ENCODE measurements at places on chromosomes 12 and 14.

DNA sequence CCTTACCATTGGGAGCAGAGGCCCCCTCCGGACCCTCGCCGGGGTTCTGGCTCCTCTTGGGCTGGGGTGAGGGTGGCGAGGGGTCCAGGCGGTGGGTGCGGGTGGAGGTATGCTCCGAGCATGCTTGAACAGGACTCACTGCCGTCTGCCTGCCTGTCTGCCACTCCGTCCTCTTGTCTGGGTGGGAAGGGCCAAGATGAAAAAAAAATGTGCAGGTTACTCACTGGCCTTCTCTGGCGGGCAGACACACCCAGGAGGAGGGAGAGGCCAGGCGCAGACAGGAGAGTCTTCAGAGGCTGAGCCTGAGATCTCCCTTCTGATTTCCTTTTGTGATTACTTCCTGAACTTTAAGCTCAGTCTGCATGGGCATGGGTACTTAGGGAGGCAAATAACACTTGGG is 76.1 kb downstream of the STON2 start:
- peak; percentile 54 for DNase-seq

DNA sequence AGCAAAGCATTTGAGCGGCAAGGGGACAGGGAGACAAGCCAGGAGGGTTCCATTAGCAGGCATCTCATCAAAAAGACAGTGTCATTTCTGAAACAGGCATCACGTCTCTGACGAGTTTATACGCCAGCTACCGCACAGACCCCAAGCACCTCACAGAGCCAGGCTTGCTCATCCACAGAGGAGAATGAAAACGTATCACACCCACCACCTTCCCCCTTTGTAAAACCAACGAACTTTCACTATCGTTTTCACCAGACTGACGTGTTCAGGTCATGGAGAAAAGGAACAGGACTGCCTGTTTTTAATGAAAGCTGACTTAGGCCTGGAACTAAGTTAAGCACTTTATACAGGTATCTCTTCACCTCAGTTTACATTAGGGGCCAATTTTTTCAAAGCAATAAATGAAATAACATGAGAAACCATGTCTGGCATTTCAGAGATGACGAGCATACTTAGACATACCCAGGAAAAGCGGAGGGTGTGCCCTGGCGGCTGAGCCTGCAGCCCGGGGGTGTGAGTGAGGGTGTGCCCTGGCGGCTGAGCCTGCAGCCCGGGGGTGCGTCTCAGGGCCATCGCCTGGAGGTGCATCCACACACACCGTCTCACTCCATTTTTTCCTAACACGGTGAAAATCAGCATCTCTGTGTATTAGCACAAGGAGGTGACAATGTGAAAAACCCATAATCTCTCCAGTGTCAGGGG is 41.9 kb downstream of the STX2 start:
- DNase-seq, result no peak

DNA sequence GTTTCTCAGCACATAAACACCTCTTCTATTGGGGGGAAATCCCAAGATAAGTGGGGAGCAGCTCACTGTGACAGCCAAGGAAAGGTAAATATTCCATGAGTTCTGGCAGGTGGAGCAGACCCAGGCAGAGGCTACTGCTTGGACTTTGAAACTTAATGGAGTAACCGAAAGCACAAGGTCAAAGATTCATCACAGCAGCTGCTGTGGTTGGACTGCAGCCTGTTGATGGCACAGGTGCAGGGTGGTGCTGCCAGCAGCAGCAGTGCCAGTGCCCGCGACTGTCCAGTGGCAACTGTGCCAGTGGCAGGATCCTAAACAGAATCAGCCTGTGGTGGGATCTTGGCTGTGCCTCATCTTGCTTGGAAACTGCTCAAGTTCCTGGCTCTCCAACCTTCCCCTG is 81.4 kb upstream of the ARID2 start:
- DNase-seq, result no peak

DNA sequence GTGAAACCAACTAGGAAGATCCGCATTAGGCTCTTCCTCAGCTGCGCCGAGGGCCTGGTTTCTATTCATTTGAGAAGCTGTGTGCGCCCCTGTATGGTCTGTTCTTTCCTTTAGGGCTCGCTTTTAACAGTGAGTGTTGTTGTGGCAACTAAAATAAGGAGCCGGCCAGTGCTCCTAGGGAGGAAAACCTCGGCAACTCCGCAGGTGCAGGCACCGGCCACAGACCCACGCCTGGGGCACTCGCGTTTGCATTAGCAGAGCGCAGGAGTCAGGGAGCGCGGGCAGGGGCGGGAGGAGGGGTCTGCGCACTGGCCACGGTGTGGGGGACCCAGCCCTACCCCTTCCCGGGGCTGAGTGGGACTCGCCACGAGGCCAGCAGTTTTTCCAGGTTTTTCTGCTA is 50.5 kb downstream of the STX2 start:
- DNase-seq, result no peak

GRCh38 chr14:104138718-104139459 is 502 bp downstream of the KIF26A start:
- DNase-seq, result no peak

DNA sequence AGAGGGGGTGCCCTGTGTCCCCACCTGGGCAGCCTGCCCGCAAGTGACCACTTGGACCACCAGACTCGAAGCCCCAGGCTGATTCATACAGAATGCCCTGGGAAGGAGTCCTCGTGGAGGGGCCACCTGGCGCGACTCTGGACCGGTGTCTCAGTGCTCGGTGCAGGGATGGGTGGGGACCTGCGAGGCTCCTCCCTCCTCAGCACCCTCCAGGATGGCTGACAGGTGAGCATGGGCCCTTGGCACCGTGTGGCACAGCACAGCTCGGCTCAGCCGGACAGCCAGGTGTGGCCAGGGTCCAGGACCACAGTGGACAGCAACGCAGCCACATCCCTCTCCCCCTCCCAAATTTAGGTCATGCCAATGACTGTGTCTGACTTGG is 44.5 kb downstream of the CCNK start:
- DNase-seq, result no peak

- DNase-seq, result no peak
Measured at GRCh38 chr12:101110866-101111265, 99.2 kb downstream of the SLC5A8 start.

- peak; percentile 59 for DNase-seq
Measured at GRCh38 chr12:49138587-49138986, 7.4 kb upstream of the TUBA1B start.

GRCh38 chr12:104275689-104276088 is 27.9 kb upstream of the EID3 start:
- DNase-seq, result no peak

- DNase-seq, result peak; percentile 70
Measured at GRCh38 chr14:45252366-45253069, 484 bp downstream of the MIS18BP1 start.

GRCh38 chr12:124240493-124240892 is 54.4 kb upstream of the RFLNA start:
- DNase-seq, result peak; percentile 51

- no peak for DNase-seq
Measured at GRCh38 chr14:44468771-44469170, 38.3 kb downstream of the FSCB start.

- no peak for DNase-seq
Measured at GRCh38 chr14:61925732-61926435, 163.7 kb downstream of the SNAPC1 start.

DNA sequence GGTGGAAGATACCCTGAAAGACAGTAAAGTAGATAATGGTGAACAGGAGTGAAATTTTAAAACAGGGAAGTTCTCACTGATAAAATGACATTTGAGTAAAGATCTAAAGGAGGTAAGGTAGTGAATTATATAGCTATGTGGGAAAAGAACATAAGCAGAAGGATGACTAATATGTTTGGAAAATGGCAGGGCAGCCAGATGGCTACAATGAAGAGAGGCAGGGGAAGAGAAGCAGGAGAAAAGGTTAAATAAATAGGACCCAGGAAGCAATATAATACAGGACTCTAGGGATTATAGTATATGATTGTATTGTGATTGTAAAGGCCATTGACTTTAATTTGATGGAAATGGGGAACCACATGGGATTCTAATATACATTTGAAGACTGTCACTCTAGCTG is 33.0 kb downstream of the SCFD1 start:
- no peak for DNase-seq

- no peak for DNase-seq
Measured at GRCh38 chr12:5010151-5010550, 33.5 kb upstream of the KCNA5 start.

DNA sequence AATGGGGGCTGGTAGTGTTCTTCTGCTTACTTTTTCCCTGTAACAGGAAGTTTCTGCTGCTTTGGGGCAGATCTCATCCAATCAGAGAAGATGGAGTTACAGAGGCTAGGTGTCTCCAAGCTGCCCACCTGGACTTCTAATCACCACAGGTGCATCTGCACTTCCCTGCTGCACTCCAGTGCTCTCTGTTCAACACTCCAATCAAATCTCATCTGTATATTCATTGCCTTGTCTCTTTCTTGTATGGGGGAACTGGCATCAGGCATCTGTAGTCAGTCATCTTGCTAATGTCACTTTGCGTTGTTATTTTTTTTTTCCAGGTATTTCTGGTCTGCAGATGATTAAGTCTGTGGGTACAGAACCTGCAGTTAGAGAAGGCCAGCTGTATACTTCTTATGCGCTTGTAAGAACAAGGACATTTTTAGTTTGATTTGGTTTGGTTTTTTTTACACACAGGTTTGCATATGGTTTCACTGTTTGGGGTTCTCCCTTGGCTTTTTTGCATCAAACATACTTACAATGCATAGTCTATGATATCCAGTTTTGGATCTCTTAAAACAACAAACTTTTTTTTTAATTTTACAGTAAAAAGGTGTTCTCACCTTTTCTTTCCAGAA is 116.0 kb downstream of the METTL25 start:
- DNase-seq, result no peak

DNA sequence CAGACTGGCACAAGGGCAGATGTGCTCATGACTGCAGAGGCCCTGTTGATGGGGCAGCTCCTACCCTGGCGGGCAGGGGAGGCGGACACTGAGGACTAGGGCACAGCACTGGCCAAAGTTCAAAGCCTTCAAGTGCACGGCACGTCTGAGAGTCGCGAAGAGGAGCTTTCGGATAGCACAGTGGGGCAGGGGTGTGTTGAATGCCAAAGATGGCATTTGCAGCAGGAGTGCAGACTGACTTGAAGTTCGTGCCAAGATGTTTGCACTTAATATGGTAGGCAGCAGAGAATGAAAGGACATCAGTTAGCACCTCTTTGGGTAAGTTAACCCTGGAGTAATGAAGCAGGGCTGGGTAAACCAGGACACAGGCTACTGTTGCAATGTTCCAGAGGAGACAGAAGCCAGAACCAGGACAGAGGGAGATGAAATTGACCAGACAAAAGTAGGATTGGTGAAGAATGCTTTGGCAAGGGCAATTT is 6.7 kb upstream of the EML1 start:
- DNase-seq, result no peak

DNA sequence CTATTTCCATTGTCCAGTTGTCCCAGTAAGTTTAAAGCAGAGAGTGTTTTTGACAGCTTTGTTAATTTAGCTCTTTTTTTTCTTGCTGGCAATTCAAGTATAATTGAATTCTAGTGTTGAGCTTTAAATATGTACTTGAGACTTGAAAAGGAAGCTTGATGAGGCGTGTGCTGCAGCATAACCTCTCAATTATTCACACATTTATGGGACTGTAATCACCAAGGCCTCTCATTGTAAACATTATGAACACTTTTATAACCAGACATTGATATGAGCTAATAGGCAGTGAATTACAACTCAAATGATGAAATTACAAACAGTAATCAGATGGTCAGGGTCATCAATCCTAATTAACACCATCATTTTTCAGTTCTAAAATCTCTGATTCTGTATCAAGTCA is 378.0 kb upstream of the DDHD1 start:
- DNase-seq, result no peak

DNA sequence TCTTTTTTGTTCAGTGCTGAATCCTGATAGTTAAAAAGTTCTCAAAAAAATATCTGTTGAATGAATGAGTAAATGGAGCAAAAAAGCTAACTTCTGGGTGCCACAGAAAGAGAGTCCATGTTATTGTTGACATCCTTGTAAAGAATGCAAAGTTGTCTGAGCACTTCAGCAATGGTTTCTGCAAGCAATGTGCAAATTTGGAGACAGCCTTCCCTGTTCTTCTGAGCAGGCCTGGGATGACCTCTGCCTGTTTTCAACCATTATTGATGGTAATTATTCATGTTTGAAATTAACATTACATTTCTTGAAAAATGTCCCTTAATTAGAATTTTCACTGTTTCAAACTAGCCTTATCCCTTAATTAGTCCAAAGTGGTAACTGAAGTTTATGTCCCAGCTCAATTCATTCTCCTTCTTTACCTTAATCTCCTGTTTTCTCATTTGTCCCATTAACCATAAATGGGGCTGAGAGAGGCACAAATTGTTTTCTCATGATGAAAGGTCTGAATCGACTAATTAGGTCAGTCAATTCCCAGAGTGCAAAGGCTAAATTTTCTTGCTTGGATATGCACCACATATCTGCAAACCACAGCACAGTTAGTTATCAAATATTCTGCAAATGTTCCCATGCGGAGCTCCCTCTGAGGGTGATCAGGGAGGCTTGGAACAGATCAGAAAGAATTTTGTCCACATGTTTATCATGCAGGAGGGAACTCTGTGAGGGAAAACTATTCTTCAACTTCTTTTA is 139.4 kb upstream of the KRR1 start:
- no peak for DNase-seq

DNA sequence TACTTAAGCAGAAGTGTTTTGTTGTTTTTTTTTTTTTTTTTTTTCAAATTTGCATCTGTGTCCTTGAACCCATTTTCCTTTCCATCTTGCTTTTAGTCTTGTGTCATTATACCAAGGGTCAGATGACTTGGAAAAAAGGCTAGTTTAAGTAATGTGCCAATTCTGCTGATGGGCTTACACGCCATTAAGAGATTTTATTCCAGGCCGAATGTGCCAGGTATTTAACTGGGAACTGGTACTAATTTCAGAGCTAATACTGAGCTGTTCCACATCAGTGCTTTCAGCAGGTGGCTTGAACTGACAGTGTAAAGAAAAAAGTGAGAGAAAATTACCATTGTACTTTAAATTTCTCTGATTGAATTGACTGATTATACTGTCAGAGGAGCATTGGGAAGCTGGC is 224.9 kb downstream of the NPAS3 start:
- no peak for DNase-seq

DNA sequence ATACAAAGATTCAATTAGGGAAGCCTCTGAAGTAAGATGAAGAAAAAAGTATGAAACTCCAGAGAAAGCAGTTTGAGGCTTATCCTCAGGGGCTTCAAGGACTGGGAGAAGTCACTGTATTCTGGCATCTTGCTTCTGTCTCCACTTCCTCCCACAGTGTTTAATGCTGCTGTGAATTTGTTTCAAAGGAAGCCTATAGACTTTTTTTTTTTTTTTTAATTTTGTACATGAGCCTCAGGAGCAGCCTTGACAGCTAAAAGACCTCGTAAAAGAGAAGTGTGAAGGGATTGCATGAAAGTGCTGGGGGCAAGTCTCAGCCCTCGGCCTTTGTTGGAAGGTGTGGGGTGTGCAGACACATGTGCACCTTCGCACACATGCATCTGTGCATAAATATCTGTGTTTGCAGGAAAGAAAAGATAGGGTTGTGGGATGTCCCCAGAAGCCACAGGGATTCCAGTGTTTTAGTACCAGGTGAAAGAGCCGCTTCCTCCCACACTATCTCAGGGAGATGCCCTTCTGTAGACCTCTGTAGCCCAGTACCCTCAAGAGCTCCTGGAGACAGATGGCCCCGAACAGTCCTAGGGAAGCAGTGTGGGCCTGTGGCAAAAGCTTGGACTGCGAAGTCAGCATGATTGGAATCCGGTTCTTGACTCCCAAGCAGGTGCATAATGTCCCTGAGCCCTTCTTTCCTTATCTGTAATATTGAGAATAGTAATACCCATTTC is 193.5 kb upstream of the BCL2L14 start:
- DNase-seq, result peak; percentile 48
